Stimulated activated CD8-positive, alpha-beta memory T cell treated with anti-CD3 and anti-CD28 coated beads, Interleukin-7, amount 100 ng/mL, for 1 hour (primary cell): ENCODE measurements at places on chromosomes 16 and 17.

GRCh38 chr17:31859487-31860008 lies 504 bp upstream of the COPRS start:
- no peak for DNase-seq

DNA sequence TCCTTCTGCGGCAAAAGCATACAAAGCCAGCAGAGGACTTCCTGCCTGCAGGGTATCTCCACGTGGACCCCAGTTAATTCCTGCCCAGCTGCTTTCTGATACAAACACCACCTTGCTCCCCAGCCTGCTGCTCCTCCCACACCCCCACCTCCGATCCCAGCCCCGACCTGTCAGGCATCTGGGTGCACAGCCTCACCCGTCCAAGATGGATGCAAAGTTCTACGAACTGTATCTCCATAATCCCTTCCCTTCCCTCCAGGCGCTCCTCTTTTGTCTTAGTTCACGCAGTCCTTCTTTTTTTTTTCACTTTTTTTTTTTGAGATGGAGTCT lies 15.6 kb upstream of the FOXJ1 start:
- no peak for DNase-seq

- DNase-seq: no peak
Measured at GRCh38 chr16:524274-525040, 3.1 kb upstream of the CAPN15 start.

GRCh38 chr17:50365165-50365564 lies 7.8 kb downstream of the MRPL27 start:
- no peak for DNase-seq

DNA sequence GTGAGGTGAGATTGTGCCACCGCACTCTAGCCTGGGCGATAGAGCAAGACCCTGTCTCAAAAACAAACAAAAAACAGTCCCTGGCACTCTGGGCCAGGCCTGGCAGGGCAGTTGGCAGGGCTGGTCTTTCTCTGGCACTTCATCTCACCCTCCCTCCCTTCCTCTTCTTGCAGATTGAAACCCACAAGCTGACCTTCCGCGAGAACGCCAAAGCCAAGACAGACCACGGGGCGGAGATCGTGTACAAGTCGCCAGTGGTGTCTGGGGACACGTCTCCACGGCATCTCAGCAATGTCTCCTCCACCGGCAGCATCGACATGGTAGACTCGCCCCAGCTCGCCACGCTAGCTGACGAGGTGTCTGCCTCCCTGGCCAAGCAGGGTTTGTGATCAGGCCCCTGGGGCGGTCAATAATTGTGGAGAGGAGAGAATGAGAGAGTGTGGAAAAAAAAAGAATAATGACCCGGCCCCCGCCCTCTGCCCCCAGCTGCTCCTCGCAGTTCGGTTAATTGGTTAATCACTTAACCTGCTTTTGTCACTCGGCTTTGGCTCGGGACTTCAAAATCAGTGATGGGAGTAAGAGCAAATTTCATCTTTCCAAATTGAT lies 24.8 kb downstream of the STH start:
- no peak for DNase-seq

DNA sequence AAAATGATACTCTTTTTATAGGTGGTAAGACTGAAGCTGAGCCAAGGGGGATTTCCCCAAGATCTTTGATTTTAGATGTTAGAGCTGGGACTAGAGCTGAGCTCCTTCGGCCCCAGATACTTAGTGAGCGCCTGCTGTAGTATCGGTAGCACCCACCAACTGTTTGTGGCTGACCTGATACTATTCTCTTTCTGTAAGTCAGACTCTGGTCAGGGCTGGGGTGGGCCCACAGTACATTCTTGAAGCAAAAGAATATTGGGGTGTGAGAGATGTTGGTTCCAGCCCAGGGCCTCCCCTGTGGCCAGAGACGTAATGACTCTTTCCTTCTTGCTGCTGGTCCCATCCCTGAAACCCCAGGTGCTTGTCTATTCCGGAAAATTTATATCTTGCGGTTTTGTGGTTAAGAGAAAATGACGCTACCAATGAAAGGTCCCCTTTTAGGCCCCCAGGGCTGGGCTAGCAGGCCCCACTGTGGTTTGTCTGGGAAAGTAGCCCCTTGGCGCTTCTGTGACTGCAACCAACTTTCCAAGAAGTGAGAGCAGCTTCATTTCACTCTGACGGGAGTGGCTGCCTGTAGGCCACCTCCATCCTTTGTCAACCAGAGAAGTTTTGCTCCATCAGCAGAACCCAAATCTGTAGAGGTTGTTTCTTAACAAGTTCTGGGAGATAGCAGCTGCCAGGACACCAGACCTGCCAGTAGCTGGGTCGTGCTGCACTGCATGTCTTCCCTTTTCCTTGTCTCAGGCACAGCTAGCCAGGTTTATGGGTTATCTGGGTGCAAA lies 86.4 kb upstream of the LGALS9 start:
- no peak for DNase-seq

DNA sequence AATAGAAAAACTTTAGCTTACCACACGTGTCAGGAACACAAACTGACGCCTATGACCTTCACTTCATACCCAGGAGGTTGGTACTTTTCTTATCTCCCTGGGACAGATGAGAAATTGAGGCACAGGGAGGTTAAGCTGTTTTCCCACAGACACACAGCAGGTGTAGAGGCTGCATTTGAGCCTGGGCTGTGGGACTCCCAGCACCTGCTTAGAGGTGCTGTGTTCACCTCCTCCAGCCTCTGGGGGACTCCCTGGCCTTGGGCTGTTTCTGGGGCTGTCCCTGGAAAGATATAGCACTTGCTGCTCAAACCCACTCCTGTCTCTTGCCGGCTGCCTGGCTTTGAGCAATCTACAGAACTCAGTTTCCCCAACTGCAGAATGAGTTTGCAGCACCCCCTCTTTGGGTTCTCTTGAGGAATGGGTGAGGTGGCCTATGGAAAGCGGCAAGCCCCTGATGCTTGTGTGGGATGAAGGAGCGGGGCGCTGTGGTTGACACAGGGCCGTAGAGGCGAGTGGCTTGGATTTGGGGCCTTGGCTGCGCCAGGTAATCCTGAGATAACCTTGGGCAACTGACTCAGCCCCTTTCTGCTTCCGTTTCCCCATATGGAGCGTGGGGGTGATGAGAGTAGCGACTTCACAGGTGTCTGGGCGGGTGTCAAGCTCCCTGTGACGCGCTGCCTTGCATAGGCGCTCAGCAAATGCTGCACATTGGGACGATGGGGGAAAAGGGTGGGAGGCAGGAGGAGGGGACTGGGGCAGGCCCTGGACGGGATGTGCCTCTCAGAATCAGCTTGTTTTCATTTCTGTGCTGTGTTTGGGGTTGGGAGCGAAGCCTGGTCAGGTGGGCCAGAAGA lies 104.5 kb upstream of the CIBAR2 start:
- no peak for DNase-seq

- no peak for DNase-seq
Measured at GRCh38 chr16:30951750-30952149, 2.9 kb downstream of the ORAI3 start.

DNA sequence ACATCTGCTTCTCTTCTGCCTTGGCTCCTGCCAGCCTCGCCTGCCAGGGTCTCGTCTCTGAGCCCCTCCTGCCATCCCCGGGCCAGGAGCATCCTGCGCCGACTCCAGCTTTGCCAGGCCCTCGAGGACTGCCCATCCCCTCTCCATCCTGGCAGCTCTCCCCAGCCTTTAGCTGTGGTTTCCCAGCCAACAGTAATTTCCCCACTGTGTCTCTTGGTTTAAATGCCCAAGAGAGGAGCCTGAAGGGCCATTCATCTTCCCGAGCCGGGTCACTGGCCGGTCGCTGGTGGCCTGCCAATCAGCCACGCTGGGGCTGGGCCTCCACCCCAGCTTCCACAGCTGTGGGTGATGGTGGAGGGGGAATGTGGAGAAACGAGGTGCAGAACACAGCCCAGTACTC lies 47.8 kb downstream of the MRC2 start:
- no peak for DNase-seq

- DNase-seq: no peak
Measured at GRCh38 chr16:72666267-72666666, 381.7 kb downstream of the ZFHX3 start.
